ENCODE measurements at places on chromosomes 3 and 15. TPM values are rescaled to one million over a fixed set of nuclear protein-coding genes. Genes with fewer than 3 reads are reported as not detected.
A peak's percentile ranks its signal among the peaks of the same experiment; 100 is the strongest.

GHSR gene
- total RNA-seq: not detected

TRPM1 gene
- total RNA-seq: not detected

HYAL1 gene
- 0.14 TPM for total RNA-seq

GRCh38 chr3:59412516-59412915, 362.7 kb upstream of the CFAP20DC start:
- no peak for DNase-seq

DNA sequence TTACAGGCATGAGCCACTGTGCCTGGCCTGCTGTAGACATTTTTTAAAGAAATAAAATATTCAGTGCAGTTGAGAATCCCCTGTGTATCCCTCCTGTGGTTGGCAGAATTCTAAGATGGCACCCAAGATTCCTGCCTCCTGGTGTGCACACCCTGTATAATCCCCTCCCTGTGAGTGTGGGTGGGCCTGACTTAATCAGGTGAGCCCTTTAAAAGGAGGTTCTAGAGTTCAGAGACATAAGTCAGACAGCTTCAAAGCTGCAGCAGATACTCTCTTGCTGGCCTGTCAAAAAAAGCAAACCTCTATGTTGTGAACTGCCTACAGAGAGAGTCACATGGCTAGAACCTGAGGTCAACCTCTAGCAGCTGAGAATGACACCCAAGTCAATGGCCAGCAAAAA, 7.0 kb upstream of the VIPR1 start:
- DNase-seq: no peak

GRCh38 chr3:260898-261297, 64.3 kb downstream of the CHL1 start:
- DNase-seq: no peak

- DNase-seq: peak; percentile 90
These were observed 664 bp downstream of the PARP3 start for GRCh38 chr3:51942603-51943450.

DNA sequence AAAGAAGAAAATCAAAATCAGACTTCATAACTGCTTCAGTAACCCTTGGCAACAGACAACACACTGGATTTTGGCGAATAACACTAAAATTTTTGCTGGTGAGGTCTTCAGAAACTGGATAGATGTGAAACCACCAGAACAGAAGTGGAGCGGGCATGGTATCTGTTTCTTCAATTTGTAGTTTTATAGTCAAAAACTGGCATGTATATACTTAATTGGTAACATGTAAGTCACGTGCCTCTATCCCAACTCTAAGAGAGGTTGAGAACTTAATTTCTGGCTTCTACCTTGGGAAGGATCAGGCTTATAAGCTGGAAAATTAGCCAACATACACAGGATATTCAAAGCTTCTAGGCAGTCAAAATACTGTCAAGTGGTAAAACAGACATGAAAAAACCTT, 172.6 kb upstream of the CHL1 start:
- no peak for DNase-seq

- DNase-seq: no peak
These were observed 51.2 kb downstream of the MFN1 start for GRCh38 chr3:179398574-179399231.

GRCh38 chr15:100118546-100118945, 223.2 kb downstream of the ADAMTS17 start:
- DNase-seq: no peak

DNA sequence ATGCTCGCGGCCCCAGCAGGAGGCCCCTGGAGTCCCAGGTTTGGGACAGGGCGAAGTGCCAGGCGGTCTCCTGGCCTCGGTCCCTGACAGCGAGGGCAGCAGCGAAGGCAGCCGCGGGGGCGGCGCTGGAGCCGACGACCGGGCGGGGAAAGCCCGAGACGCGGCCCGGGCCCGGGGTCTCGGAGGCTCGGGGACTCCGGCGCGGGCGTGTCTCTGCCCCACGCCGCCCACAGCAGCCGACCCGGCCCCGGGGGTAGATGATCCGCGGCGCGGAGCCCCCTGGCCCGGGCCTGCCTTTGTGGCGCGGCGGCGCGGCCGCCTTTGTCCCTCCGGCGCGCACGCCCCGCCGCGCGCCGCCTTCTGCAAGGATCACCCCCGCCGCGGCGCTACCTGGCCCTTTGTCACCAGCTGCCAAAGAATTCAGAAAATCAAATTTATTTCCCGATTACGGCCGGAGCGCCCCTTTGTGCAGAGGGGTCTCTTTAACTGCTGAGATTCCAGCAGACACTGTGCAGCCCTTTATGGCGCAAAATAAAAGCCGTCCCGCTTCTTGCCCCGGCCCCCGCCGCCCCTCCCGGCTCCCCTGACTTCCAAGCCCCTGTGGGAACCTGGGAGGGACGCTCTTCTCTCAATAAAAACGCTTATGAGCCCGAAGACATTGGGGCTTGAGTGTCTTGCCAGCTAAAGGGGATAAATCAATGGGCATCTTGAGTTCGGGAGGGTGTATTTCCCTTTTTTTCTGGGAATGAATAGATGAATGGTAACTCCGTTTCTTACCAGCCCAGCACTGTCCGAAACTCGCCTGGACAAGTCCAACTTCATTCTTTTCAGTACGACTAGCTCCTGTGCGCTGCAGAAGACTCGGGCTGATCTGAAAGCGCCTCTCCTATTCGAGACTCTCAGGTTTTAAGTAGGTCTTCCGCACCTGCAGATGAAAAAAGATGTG, 68.4 kb downstream of the HES1 start:
- DNase-seq: no peak

GRCh38 chr15:76974456-76975036, 20.4 kb upstream of the PSTPIP1 start:
- DNase-seq: no peak

DNA sequence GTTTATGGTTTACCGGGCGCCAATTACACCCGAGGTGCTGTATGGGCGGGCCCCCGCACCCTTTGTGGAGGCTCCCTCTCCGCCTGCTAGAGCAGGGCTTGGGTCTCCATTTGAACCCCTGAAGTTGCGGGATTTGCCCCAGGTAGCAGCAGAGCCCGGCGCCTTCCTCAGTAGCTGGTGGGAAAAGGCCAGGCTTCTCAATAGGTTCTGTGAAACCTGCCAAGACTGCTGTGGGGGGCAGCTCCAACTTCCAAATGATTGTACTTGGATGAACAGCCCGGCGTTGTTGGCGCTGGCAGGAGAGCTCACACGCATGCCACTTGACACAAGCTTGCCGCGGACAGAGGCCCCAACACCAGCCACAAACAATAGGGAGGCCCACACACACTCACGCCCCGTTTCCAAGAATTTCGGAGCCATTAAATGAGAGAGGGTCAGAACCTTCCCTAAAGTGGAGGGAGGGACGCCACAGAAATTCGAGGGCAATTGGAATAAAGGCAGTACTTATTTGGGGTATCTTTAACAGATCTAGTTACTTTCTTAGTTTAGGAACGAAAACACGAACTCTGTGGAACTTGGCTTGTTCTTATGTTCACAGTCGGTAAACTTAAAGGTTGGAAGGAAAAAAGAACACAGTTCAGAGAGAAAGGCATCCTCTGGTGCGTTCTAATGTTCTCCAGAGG, 1.4 kb downstream of the EPHB3 start:
- no peak for DNase-seq
